ENCODE measurements at places on chromosomes 3 and 15.

DNA sequence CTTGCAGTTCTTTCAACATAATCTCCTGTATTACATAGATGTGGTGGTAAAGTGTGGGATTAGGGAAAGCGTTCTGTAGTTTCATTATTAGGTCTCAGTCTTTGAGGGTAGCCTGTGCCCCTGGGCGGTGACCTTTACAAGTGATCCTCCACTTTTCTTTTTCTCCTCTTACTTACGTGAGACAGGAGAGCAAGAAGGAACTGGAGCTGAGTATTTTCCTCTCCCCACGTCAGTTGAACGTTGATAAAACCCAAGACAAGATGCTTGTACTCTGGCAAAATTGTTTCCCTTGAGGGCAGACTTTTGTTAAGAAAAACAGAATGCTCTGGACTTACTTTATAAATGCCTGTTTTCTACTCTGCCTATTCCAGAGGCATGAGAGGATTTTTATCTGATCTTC, 378.7 kb downstream of the ZNF385D start:
- no peak for DNase-seq

DNA sequence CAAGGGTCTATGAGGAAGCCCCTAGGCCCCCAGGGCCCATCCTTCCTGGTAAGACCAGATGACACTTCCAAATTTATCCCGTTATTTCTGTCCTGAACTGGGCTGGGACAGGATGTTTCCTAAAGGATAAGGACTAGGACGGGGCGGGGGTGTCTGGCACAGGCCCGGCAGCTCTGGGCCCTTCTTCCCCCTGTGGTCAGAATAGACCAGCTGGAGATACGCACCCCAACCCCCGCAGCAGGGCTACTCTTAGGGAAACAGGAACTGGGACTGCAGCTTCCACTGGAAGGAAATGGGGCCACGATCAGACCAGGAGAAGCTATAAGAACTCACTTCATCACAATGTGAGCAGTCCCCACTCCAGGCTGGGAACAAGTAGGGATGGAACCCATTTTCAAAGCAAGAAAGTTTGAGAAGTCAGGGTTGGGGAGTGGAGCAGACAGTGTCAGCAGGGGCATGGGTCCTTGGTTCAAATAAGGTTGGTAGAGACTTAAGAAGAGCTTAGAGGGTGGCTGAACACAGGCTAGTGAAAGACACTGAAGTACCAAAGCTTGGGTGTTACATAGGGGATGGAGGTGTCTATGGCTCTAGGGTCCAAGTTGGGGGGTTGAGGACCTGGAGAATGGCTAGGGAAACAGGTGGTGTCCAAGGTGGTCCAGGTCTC, 1.1 kb downstream of the NCKIPSD start:
- peak; percentile 75 for DNase-seq

- no peak for DNase-seq
Observed at GRCh38 chr3:192929146-192929545, 11.5 kb upstream of the MB21D2 start.

- no peak for DNase-seq
Observed at GRCh38 chr3:139893963-139894642, 40.9 kb upstream of the CLSTN2 start.

GRCh38 chr3:124691599-124691998, 38.7 kb upstream of the UMPS start:
- no peak for DNase-seq

DNA sequence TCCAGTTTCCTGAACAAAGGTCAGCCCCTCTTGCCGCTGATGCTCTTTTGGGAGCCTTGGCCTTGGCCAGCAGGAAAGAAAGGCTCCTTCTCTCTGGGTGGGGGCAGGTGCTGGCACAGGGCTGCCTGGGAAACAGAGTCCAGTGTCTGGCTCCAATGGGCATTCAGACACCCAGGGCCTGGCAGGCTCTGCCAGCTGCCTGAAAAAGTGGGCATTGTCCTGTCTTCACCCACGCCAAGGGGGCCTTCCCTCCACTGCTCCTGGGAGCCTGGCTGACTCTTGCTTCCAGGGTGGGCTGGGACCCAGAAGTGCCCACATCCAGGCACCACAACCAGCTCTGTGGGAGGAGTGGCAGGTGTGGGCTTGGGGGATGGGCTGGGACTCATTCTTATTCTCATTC, 62.7 kb downstream of the RHCG start:
- DNase-seq, result no peak

Measured in inflammatory macrophage treated with lipopolysaccharide for 4 hours (primary cell).